Activated T-helper 1 cell treated with anti-CD3 and anti-CD28 coated beads, Interleukin-2, amount 50 U/mL, for 16 hours (primary cell): ENCODE measurements at places on chromosomes 7 and 10.

- DNase-seq: no peak
Measured at GRCh38 chr10:58754469-58755339, 242.0 kb downstream of the BICC1 start.

GRCh38 chr10:59847326-59847725 lies 59.0 kb downstream of the CCDC6 start:
- no peak for DNase-seq

GRCh38 chr10:18684416-18684815 lies 25.2 kb downstream of the ARL5B start:
- DNase-seq: no peak

DNA sequence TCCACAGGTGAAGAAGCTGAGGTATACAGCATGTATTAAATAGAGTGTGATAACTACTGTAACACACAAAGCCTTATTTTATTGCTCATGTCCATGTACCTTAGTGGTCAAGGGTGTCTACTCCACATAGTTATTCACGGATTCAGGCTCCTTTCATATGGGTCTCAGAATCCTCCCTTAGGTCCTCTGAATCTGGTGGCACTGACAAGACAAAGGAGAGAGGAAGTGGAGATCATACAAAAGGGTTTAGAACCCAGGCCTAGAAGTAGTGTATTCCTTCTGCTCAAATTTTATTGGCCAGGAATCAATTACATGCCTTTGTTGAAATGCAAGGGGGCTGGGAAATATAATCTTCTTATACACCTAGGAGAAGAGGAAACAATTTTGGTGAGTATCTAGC lies 164.6 kb downstream of the PTEN start:
- DNase-seq: no peak

DNA sequence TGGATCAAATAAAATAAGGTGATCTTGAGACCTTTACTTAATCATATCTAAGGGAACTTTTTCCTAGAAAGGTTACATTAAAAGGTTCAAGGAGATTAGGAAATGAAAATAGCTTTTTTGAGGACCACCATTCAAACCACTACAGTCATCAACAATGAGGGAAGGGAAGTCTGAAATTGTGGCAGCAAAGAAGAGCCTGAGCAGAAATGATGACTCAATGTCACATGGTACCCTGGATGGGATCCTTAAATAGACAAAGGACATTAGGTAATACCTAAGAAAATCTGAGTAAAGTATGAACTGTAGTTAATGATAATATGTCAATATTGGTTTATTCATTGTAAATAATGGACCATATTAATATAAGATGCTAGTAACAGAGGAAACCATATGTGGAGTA lies 236.0 kb downstream of the SEMA3D start:
- DNase-seq: no peak

GRCh38 chr10:95841661-95842498 lies 65.9 kb upstream of the CC2D2B start:
- DNase-seq: no peak

- DNase-seq: peak; percentile 15
Measured at GRCh38 chr10:12605580-12606405, 256.4 kb downstream of the CAMK1D start.

DNA sequence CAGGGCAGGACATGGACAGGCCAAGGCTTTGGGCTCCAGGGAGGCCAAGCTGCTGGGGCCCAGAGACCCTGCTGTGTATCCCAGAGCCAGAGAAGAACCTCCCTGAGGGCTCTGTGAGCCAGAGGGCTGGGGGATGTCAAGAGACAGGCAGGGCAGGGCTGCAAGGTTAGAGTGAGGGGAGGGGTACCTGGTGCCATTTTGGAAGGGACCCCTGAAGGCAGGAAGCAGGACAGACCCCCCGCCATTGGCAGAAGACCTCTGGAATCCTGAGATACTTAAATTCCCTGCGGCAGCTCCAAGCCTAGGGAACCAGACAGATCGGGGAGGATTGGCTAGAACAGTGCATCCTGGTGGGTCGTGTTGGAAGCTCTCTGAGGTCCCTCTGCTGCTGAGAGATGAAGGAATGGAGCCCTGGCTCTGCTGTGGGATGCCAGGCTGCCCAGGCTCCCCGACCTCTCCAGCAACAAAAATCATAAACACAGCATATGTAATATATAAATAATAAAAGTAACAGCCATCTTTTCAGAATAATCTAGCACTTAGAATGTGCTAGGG lies 75.0 kb downstream of the LHPP start:
- DNase-seq: no peak

DNA sequence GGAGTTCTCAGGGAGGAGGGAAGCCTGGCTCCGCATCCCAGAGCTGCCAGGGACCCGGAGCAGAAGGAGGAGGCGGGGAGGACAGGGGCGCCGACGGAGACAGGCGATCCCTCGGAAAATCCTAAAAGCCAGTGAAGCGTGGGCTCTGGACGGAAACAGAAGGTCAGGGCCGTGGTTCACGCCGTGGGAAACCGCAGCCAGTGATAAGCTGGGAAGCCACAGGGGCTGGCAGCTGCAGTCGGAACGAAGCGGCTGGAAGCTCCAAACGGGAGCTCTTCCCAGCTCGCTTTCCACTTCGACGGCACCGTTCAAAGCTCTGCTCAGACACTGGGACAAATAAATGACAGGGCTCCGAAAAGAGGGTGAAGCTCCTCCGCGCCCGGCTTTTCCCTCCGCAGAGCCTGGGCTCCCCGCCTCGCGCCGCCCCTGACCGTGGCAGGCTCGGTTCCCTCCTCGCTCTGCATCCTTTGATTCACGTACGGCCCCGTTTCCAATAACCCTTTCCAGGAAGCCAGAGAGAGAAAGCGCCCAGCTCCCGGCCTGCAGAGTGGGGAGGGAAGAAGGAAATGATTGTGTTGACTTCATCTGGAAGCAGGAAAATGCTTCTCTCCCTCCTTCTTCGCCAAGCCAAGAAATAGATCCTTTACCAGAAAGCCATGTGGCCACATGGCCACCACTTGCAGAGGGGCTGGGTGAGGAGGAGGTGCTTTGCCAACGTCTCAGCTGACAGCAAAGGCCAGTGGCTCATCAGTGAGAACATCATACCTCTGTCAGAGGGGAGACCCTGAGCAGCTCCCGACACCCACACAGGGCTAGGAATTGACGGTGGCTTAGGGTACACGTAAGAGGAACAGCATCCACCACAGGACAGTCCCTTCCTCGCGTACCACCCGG lies 57.4 kb downstream of the ADRB1 start:
- no peak for DNase-seq

GRCh38 chr10:86642499-86642898 lies 11.8 kb upstream of the OPN4 start:
- DNase-seq: no peak

GRCh38 chr10:110679486-110680272 lies 35.5 kb downstream of the RBM20 start:
- DNase-seq: no peak

- no peak for DNase-seq
Measured at GRCh38 chr7:43619213-43620012, 36.5 kb downstream of the STK17A start.

DNA sequence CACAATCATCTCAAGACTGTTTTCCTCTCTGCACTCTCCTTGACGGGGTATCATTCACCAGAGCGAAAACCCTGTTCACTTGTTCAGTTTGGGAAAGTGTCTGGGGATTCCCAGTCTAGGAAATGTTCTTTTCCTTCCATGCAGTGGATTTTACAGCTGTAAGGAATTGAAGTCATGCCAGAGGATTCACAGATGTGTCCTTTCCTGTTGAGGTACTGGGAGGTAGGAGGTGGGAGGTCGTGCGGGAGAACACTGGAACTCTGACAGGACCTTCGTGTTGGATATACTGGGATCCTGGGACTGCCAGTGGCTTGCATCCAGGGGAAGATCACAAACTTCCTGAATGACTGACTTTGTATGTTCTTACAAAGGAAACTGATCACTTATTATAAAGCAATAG lies 185.5 kb downstream of the BMPER start:
- DNase-seq: no peak

DNA sequence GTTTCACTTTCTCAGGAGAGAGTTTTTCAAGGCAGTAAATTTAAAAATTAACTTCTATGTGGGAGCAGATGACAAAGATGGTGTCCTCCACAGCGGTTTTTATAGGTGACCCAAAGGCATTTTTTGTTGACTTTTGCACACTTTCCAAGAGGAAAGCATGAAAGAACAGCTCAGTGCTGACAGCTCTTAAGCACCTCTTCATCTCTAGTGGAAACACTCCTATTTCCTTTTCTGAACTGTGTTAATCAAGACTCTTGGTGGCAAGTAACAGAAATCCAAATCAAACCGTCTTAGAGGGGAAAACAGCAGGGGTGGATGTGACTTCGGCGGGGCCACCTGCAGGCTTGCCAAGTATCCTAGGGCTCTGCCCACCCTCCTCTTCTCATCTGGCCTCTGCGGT lies 71.8 kb upstream of the GATA3 start:
- DNase-seq: no peak

- DNase-seq: no peak
Measured at GRCh38 chr10:126387041-126387921, 996 bp downstream of the ADAM12 start.

GRCh38 chr10:4834898-4835405 lies 8.9 kb downstream of the AKR1E2 start:
- DNase-seq: no peak

GRCh38 chr10:48725708-48726107 lies 41.0 kb downstream of the WDFY4 start:
- no peak for DNase-seq

DNA sequence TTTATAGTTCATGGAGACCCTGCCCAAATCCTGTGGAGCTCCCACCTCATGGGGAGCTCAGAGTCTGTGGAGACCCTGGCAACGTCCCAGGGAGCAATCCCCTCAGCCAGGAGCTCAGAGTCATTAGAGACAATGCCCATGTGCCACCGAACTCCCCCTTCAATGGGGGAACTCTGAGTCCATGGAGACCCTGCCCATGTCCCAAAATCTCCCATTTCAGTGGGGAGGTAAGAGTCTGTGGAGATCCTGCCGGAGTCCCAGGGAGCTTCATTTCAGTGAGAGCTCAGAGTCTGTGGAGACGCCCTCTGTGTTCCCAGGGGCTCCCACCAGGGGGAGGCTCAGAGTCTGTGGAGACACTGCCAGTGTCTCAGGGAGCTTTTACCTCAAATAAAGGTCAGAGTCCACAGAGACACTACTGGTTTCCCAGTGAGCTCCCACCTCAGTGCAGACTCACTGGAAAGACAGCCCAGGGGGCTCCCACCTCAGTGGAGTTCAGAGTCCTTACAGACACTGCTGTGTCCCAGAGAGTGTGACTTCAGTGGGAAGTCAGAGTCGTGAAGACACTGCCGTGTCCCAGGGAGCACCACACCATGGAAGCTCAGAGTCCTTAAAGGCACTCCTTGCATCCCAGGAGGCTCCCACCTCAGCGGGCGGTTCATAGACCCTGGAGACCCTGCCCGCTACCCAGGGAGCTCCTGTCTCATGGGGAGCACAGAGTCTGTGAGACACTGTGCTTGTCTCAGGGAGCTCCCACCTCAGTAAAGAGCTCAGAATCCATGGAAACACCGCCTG lies 5.0 kb downstream of the MYO1G start:
- DNase-seq: no peak

GRCh38 chr10:42367532-42368230 lies 270.7 kb downstream of the ZNF33B start:
- no peak for DNase-seq

DNA sequence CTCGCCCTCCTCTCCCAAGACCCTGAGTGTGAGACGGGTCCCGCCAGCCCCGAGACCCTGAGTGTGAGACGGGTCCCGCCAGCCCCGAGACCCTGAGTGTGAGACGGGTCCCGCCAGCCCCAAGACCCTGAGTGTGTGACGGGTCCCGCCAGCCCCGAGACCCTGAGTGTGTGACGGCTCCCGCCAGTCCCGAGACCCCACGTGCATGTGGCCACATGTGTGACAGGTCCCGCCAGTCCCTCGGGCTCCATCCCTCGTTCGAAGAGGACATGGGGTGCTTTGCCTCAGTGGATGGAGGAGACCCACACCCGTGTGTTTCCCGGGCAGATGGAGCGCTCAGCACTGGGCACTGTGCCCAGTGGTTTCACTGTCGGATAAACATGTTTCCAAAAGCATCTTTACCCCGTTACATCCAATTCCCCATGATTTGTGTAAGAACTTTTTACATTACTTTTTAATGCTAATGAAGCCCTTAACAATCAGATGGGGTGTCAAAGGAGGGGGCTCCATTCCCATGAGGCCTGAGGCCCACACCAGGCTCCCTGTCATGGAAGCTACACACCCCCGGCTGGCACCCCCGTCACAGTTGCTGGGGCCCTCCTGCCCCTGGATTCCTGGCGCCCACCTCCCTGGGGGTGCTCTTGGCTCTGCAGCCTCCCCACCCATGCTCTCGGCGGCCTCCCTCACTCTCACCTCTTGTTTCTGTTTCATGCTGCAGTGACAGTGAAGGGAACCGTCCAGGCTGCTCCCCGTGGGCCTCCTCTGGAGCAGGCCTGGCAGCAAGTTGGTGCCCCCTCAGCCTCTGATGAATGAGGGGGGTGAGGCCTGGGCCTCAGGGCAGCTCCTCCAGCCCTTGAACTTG lies 48.5 kb upstream of the CFAP46 start:
- DNase-seq: no peak

- no peak for DNase-seq
Measured at GRCh38 chr10:49527061-49527460, 11.9 kb downstream of the ERCC6 start.

DNA sequence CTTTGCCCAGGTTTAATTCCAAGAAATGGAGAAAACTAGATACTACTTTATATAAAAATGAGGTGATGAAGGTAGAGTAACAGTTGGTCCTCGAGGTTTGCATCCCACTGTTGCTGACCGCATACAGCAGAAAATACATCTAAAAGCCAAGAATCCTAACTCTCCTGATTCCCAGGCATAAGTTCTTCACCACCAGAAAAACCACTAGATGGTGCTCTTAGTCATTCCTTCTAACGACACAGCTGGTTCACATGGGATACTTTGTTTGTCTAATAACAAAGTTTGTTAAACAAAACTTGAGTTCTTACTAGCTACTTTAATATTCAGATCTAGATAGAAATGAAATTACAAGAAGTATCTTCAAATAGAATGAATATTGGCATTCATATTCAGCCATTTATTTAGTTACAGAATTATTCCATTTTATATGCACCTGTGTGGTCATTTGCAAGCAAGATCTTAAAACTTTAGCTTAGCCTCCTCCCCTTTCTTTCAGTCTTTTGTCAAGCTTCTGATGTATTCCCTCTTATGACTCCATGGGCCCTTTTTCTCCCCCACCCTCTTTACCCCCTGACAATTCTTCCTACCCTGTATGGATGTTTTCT lies 54.1 kb upstream of the CYP26C1 start:
- DNase-seq: no peak

GRCh38 chr7:79211724-79212123 lies 241.7 kb downstream of the MAGI2 start:
- DNase-seq: no peak
